NCI-H2081 (cell line): ENCODE measurements at places on chromosomes 6 and 20.

DNA sequence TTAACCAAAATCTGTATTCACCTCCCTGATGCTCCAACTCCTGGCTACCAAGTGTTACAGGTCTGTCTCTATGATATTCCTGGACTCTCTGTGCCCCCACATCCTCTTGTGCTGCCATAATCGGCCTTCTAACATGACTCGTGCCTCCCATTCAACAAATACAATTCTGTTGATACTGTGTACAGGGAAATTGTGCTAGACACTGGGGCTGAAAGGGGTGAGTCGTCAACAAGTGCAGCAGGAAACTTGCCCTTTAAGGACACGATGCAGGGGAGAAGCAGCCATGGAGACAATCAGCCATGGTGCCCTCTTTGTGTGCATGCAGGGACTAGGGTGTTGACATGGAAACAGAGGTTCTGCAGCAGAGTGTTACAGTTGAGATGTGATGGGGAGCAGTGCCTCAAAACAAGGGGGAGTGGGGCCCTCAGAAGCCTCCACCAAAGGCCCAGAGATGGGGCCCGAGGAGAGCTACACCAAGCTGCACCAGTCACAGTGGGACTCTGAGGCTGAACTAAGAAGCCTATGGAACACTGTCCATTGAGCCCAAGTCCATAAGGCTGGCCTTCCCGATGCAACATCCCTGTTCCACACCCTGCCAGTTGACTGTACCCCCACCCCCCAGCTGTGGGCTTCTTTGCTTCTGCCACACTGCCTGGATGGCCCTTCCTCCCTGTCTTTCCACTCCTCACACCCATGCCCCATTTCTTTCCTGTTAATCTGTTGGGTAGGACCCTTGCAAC lies 3.1 kb downstream of the PCED1A start:
- no peak for DNase-seq

DNA sequence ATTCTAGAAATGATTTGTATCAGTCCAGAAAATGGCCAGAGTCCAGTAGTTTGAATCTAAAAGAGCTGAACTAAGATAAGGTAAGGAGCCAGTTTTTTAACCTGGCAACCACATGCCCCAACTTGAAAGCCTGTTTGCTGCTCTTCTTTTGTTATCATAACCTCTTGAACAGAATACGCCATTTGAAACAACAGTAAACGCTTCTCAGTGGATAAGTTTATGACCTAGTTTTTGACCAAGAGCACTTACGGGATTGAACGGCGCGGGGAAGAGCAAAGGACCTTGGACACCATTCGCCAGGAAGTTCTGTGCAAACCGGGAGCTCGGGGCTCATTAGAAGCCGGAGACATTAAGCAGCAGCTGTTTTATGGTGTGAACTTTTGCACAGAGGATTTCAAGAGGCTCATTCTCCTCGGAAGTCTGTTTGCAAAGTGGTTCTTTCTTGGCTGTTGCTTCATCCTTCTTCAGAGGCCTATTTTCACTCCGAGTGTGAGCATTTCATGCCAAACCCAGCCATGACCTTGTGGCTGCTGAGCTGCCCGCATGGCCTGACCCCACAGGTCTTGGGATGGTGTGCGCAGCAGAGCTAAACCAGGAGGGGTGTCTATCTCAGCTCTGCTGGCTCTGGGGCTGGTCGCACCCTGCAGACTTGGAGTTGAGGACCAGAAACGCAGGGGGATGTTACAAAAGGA lies 215.1 kb downstream of the SOX4 start:
- no peak for DNase-seq

- DNase-seq = no peak
Observed at GRCh38 chr6:16471910-16472297, 233.5 kb downstream of the GMPR start.

DNA sequence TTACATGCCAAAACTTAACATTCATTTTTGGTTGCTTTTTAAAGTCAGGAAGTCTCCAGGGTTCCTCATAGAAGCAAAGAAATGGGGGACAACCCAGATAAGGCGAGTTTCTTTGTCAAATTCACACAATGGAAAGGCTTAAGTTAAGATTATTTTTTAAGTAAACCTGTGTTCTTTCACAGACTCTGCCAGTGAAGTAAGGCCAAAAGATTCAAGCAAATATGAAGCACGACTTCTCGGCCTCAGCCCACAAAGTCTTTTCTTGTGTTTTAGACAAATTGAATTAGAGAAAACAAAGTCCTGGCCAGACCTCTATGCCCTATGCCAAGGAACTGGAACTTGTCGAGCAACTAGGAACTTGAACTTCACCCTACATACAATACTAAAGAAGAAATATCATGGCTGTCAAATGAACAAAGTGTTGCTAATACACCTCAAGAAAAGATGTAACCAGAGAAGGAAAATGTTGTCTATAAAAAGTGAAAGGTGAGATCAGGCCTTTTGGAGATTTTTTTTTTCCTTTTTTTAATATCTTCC lies 540.0 kb upstream of the JARID2 start:
- no peak for DNase-seq

- DNase-seq = no peak
Observed at GRCh38 chr6:7899889-7900213, 10.7 kb downstream of the TXNDC5 start.
